ENCODE measurements at places on chromosomes 5 and 9. TPM values are rescaled to one million over a fixed set of nuclear protein-coding genes. Genes with fewer than 3 reads are reported as not detected.

DNA sequence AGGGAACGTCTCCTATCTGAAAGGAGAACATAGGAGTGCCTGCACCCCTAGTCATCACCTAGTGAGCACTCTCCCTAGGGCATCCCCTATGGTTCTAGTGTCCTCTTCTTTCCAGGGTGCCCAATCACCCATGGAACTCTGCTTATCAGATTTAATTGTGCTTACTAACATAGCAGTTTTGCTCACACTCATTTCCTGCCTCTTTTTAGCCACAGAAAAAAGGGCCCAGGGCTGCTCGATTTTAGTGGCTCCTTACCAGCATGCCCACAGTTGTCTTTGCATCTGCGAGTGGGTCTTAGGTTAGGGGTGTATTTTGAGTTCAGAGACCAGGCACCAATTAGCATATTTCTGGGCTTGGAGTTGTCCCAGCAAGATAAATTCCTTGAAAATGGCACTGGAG lies 1110.2 kb downstream of the TAF11L14 start:
- no peak for DNase-seq
- no peak overlapping the region for H3K27ac ChIP-seq
- H3K4me3 ChIP-seq = no peak overlapping the region

GRCh38 chr9:116039312-116039711 lies 114.3 kb upstream of the PAPPA start:
- H3K27me3 ChIP-seq = no peaks in the 10 kb centered on the region
- no peaks in the 10 kb centered on the region for H3K36me3 ChIP-seq
- no peak for DNase-seq
- no peak overlapping the region for H3K4me3 ChIP-seq
- no peak overlapping the region for H3K27ac ChIP-seq
- H3K4me1 ChIP-seq = no peaks in the 10 kb centered on the region

- H3K27ac ChIP-seq = no peak overlapping the region
- H3K4me1 ChIP-seq = peaks cover 16% of the 10 kb centered on the region
- no peak overlapping the region for H3K4me3 ChIP-seq
- H3K27me3 ChIP-seq = no peaks in the 10 kb centered on the region
- H3K36me3 ChIP-seq = peaks cover 8% of the 10 kb centered on the region
Observed at GRCh38 chr9:137638680-137639079, 19.9 kb downstream of the EHMT1 start.

- peak; percentile 84 for DNase-seq
- peak overlapping the region; percentile 14 for H3K27ac ChIP-seq
- H3K36me3 ChIP-seq = peaks cover 9% of the 10 kb centered on the region
- no peaks in the 10 kb centered on the region for H3K27me3 ChIP-seq
Observed at GRCh38 chr9:134025606-134026541, 593 bp downstream of the BRD3OS start.

GRCh38 chr5:40841068-40841805 lies at the start of gene CARD6:
Gene CARD6, plus strand, starts transcription at chr5:40841367. Its CDS starts 16 bp downstream, at chr5:40841383.
- H3K4me1 ChIP-seq = peaks cover 9% of the 10 kb centered on the region
- peaks cover 36% of the 10 kb centered on the region for H3K27me3 ChIP-seq
- no peaks in the 10 kb centered on the region for H3K36me3 ChIP-seq

- H3K27me3 ChIP-seq = no peaks in the 10 kb centered on the region
- no peak overlapping the region for H3K27ac ChIP-seq
- H3K36me3 ChIP-seq = peaks cover 32% of the 10 kb centered on the region
- no peak for DNase-seq
- no peak overlapping the region for H3K4me3 ChIP-seq
- H3K4me1 ChIP-seq = no peaks in the 10 kb centered on the region
Observed at GRCh38 chr9:32991897-32992594, 9.4 kb downstream of the APTX start.

DNA sequence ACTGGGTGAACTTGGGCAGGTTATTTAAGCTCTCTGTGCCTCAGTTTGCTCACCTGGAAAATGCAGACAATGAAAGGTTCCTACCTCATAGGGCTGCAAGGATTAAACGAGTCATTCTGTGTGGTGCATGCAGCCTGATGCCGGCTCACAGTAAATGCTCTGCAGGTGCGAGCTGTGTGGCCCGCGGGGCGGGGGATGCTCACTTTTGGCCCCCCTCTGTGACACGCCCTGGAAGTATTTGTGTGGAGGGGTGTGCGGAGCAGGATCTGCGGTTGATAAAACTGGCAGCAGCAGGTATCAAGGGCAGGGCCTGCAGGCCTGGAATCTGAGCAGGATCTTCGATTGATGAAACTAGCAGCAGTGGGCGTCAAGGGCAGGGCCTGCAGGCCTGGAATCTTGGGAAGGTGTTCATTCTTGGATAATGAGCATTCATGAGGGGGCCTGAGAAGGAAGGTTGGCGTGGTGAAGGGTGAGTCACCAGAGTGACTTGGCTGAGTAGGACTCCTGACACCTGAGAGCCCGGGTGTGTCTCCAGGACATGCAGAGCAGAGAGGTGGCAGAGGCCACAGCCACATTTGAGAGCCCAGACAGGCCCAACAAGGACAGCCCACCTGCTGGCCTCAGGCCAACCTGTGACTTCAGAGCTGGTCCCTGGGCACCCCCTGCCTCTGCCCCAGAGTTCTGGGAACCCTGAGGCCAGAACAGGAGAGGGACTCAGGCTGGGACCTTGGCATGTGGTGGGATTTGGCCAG lies 11.9 kb downstream of the UNC5A start:
- no peak overlapping the region for H3K27ac ChIP-seq
- no peak overlapping the region for H3K4me3 ChIP-seq
- H3K27me3 ChIP-seq = peaks cover 46% of the 10 kb centered on the region
- DNase-seq = no peak
- H3K36me3 ChIP-seq = no peaks in the 10 kb centered on the region

DNA sequence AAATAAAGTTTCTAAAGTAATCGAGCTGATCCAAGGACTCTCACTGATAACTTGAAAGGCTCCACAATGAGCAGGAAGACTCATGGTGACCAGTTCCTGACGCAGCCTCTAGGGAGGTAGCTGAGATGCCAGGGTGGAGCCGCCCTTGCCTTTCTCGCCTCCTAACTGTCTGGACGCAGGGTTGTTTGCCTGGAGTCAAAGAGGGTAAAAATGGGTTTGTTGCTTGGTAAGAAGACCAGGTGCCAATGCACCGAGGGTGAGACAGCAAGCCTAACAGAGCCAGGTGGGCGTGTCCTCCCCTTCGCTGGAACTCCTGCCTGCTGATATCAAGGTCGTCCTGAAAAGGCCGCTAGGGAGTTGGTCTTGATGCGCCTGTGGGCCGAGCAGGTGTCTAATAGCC lies 48.6 kb upstream of the FCN1 start:
- peaks cover 5% of the 10 kb centered on the region for H3K4me1 ChIP-seq
- H3K4me3 ChIP-seq = no peak overlapping the region
- no peaks in the 10 kb centered on the region for H3K27me3 ChIP-seq
- H3K36me3 ChIP-seq = no peaks in the 10 kb centered on the region
- DNase-seq = no peak

DNA sequence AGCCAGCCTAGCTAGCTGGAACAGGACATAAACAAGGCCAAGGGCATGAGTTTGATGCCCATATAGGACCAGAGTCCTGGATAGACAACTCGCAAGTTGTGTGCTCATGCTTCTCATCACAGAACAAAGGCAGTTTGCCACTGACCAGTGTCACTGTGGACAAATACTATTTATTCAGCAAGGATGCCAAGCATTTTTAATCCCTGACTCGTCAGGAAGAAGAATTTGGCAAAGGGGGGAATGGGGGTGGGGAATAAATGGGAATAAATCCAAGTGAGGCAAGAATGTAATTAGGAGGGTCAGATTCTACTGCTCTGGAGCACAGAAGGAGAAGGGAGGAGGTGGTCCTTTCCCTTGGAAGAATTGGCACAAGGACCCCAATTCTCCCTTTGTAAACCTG lies 46.8 kb upstream of the ANKRD55 start:
- H3K27ac ChIP-seq = peak overlapping the region; percentile 83
- no peaks in the 10 kb centered on the region for H3K4me1 ChIP-seq
- no peaks in the 10 kb centered on the region for H3K36me3 ChIP-seq
- H3K4me3 ChIP-seq = no peak overlapping the region
- DNase-seq = no peak
- H3K27me3 ChIP-seq = no peaks in the 10 kb centered on the region

DNA sequence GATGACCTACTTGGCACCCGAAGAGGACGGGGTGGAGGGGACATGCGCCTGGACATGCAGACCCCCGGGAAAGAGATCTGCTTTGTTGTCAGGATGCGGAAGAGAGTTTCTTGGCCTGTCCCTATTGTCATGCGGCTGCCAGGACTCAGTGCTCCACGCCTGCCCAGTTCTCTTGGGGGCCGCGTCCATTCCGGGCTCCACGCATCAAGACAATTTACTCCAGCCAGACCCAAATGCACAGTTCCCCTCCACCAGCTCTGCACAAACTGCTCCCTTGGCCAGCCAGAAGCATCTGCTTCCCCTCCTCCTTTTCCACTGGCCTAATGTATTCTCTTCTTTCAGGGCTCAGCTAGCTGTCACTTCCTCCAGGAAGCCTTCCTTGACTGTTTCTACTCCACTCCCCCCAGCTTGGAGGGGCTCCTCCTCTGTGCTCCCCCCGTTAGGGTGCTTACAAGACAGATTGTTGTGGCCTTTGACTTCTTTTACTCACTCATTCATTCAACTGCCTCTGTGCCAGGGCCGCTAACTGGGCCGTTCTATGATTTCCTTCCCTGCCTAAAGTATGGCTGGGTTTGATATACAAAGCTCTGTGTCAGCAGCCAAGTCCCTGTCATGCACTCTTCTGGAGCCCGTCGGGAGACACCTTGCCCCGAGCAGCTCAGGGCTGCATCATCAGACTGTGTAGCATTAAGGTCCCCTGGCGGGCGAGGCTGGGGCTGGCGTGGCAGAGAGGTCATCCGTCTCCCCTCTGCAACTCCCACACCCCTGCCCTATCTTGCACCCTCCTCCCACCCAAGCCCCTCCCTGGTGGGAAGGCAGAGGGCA lies 6.6 kb downstream of the FIBCD1 start:
- peaks cover 4% of the 10 kb centered on the region for H3K27me3 ChIP-seq
- H3K36me3 ChIP-seq = no peaks in the 10 kb centered on the region
- no peak for DNase-seq

DNA sequence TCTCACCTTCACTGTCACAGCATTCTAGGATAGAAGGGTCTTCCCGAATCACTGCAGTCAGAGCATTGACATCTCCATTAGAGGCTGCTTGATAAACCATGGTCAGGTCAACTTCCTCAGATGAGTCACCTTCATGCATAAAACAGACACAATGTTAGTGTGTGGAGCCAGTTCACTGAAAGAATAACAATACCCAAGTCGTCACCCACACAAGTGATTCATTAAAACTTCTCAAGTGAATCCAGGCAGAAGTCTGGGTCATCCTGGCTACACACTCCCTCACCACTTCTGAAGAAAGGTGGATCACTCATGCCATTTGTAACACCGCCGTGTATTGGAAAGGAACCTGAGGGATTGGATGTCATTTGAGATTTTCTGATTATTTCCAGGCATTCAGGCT lies 49.6 kb downstream of the ANKRD55 start:
- no peak overlapping the region for H3K4me3 ChIP-seq
- peaks cover 7% of the 10 kb centered on the region for H3K4me1 ChIP-seq
- H3K27ac ChIP-seq = no peak overlapping the region
- no peaks in the 10 kb centered on the region for H3K36me3 ChIP-seq
- DNase-seq = no peak

GRCh38 chr5:147455822-147456450 lies 53.9 kb downstream of the DPYSL3 start:
- H3K36me3 ChIP-seq = no peaks in the 10 kb centered on the region
- DNase-seq = no peak
- peaks cover 43% of the 10 kb centered on the region for H3K4me1 ChIP-seq
- H3K27ac ChIP-seq = peak overlapping the region; percentile 97

DNA sequence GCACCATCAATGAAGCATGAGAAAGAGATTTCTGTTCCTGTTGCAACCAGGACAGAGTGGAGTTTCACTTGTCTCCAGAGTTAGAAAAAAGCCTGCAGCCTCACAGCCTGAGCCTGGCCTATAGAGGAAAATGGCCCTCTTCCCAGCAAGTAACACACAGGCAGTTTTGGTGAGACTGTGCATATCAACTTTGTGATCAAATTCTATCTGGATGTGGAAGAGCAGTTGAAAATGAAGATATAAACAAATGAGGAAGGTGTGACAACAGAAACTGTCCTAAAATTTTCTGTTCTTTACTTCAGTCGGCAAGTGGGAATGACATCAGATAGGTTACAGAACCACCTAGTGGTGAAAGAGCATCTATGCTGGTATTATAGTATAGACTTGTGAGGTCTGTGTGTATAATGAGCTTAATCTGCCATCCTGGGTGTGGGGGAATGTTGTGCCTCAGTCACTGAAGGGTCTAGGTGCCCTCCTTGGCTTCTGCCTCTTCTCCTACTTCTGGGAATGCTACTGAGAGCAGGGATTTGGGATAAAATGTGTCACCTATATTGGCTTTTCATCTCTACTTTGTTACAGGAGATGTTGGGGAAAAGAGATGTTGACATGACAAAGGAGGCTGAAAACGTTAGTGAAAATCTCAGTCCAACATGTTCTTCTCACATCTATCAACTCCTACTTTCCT lies 28.2 kb downstream of the YIPF5 start:
- H3K27ac ChIP-seq = no peak overlapping the region
- no peaks in the 10 kb centered on the region for H3K36me3 ChIP-seq
- H3K4me1 ChIP-seq = peaks cover 17% of the 10 kb centered on the region
- H3K4me3 ChIP-seq = no peak overlapping the region

GRCh38 chr5:178058321-178059012 lies 54.9 kb upstream of the N4BP3 start:
- H3K27me3 ChIP-seq = peaks cover 24% of the 10 kb centered on the region
- H3K36me3 ChIP-seq = no peaks in the 10 kb centered on the region
- H3K27ac ChIP-seq = no peak overlapping the region
- H3K4me1 ChIP-seq = no peaks in the 10 kb centered on the region
- no peak overlapping the region for H3K4me3 ChIP-seq

DNA sequence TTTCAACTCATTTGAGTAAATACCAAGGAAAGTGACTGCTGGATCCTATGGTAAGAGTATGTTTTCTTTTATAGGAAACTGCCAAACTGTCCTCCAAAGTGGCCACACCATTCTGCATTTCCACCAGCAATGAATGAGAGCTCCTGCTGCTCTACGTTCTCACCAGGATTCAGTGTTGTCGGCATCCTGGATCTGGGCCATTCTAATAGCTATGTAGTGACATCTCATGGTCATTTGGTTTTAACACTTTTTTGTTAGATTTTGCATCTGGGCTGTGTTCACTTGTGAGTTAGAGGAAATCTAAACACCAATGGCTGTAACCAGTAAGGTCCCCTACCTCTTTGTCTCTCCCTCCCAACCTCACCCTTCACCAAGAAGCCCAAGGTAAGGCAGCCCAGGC lies 115.9 kb downstream of the ATPSCKMT start:
- no peak overlapping the region for H3K27ac ChIP-seq
- no peaks in the 10 kb centered on the region for H3K27me3 ChIP-seq
- H3K4me3 ChIP-seq = no peak overlapping the region
- H3K4me1 ChIP-seq = no peaks in the 10 kb centered on the region
- no peaks in the 10 kb centered on the region for H3K36me3 ChIP-seq

- no peaks in the 10 kb centered on the region for H3K36me3 ChIP-seq
- H3K4me3 ChIP-seq = no peak overlapping the region
- H3K4me1 ChIP-seq = peaks cover 12% of the 10 kb centered on the region
- peak overlapping the region; percentile 60 for H3K27ac ChIP-seq
- peaks cover 6% of the 10 kb centered on the region for H3K27me3 ChIP-seq
Observed at GRCh38 chr5:15021266-15022046, 149.9 kb upstream of the ANKH start.

The SH3PXD2B gene
- 114 TPM for total RNA-seq

The PCDHB16 gene
- total RNA-seq = 10.8 TPM

The AK1 gene
- 65.8 TPM for total RNA-seq

The CDH12 gene
- not detected for total RNA-seq
